IPS-NIHi11 (cell line): ENCODE measurements at places on chromosomes 7 and 10.

DNA sequence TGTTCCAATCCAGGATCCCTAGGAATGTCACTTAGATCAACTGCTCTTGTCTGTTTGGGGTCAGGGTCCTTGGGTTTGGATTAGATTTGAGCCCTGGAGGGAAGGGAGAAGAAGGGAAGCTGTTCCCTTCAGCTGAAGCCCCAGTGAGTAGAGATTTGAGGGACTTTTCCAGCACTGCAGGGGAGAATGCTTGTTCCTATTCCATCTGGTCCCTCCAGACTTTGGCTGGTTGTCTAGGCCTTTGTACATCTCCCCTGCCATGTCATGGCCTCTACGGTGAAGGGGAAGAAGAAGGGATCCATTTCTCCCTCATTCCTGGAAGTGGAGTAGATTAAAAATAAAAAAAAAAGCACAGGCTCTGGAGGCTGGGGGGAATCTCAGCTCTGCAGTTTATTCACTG lies 11.1 kb downstream of the C10orf62 start:
- no peak for DNase-seq

DNA sequence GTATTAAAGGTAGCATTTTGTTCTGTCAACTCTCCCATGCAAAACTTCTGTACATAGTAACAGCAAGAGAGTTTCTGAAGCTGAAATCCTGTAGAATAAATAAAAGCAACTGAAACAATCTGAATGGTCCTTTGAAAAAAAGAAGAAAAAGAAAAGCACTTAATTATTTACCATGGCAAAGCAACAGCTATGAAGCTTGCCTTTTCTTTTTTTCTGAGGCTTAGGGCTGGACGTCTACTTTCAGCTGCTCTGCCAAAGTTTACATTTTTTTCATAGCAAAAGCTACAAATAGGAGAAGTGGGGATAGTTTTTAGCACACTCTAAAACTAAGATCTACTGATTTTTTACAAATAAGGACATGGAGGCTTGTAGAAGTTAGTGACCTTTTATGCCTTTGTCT lies 31.3 kb upstream of the CD36 start:
- DNase-seq, result no peak

DNA sequence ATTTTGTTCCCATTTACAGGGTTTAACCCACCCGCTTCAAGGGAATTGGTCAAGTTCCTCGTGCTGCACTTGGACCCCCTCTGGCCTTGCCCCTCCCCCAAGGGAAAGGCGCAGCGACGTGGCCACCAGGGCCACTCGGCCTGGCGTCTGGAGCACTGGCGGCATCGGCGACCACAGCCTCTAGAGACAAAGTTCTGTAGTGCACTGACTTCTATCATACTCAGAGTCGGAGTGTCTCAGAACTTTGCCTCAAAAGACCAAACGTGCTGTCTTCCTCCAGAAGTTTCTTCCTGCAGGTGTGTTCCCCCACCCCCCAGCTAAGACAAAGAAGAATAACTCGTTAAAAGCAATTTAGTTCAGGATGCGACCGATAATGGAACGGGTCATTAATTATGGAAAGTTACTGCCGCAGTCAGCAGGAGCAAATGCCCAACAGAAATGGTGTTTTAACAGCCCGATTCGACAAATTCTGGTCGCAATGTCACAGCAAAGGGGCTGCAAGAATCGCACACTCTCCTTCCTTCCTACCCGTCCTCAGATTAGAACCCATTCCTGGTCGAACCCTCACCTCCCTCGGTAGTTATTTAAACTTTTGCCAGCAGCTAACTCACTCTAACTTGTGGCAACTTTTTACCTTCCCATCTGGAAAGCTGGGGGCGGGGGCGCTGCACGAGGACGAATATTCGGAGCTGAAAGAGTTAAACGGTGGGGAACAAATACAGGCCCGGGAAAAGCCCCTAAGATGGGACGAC lies 202.1 kb upstream of the NFE2L3 start:
- DNase-seq, result peak; percentile 37

DNA sequence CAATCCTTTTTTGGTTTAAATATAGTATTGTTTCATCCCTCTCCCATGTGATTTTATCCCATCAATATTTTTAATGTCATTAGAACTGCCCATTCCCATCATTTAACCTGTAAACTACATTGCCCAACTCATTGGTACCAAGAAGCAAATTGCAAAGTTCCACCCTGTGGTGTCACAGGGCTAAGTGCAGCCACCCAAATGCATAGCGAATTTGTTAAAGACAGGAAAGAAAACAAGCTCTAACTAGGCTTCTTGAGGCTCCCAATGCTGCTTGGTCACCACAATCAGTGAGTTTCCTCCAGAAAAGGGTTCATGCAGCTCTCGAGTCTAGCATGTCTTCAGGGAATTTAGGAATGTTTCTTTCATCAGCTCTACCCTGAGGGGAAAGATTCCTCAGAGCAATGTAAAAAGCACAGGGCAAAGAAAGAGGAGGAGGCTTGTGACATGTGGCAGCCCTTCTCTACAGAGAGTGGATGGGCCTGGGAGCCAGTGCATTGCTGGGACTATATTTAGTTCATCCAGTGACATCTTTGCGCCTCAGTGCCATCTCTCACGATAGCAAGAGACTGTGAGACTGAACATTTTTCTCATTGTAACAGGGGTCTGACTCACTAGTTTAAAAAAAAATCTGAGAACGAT lies 58.1 kb downstream of the CAV1 start:
- no peak for DNase-seq

DNA sequence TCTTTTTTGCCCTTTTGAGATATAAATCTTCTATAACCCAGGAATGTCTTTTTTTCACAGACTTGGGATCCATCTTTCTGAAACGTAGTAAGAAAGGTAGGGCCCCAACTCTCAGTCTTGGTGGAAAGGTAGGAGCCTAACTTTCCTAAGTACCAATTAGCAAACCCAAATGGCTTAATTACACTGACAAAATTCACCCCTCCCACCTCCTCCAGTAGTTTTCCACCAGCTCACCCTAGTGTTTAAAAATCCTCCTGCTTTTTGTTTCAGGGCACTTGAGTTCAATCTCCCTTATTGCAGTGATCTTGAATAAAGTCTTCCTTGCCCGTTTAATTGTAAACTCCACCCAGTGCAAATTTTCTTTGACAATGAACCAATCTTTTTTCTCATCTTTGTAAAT lies 600.0 kb downstream of the PHTF2 start:
- peak; percentile 13 for DNase-seq

DNA sequence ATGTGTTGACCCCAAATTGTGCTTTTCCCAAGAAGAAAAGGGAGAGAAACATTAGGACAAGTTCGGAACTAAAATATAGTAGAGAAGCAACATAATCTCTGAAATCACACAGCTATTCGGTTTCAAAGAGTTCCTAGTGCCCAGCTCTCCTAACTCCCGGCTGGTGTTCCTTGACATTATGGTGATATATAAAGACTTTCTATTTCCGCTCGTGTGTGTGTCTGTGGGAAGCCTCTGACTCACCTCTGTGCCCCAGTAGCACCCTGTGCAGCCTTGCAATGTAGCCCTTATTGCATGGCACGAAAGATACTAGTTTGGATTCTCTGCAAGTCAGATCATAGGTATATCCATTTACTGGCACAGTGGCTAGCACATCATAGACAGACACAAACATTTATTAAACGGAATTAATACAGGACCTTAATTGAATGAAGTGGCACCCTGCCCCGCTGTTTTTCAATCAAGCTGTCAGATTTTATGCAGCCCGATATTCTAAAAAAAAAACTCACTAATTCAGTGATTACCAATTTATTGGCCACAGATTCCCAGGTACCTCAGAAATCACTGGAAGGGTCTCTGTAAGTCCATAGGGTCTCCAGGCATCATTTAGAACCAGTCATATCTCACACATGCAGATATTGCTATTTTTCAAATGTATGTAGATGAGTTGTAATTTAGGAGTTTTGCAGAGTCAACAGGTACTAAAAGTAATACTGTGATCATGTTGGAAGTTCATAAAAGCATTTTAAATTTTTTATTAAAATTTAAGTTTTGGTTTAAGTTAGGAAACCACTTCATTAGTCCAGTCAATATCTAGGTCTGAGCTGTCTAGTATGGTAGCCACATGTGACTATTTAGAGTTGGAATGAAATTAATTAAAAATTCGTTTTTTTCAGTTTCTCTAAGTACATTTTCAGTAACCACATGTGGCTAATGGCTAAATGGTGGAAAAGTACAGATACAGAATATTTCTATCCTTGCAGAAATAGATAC lies 43.3 kb downstream of the SFTPD start:
- no peak for DNase-seq

DNA sequence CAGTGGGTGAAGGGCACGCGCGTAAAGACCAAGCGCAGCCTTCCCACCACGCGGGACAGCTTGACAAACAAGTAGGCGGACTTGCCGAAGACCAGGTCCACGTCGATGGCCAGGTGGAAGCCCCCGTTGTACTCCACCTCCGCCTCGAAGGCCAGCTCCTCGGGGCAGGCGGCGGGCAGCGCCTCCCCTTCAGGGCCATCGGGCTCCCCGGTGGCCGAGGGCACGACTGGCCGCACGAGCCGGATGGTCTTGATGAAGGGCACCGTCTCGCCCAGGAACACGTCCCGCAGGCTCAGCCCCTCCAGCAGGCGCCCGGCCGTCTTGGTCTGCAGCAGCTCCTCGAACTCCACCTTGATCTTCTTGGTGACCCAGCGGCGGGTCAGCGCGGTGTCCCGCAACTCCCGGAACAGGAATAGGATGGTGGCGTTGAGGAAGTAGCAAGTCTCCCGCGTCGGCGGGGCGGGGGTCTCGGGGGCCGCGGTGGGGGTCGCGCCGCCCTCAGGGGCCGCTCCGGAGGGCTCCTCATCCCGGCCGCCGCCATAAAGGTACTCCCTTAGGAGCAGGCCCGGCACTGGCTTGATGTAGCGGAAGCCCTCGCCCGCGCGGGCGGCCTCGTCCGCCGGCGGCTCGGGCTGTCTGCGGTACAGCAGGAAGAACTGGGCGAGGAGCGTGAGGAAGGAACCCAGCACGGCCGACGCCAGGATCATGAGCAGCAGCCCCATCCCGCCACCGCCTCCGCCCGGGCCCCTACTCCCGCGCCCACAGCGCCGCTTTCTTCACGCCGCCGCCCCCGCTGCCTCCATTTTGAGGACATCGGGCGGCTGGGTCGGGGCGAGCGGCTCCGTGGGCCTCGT lies 507 bp downstream of the PDZD8 start:
- DNase-seq, result peak; percentile 21
